Epithelial cell of prostate (primary cell): ENCODE measurements at places on chromosomes 7 and 10.

DNA sequence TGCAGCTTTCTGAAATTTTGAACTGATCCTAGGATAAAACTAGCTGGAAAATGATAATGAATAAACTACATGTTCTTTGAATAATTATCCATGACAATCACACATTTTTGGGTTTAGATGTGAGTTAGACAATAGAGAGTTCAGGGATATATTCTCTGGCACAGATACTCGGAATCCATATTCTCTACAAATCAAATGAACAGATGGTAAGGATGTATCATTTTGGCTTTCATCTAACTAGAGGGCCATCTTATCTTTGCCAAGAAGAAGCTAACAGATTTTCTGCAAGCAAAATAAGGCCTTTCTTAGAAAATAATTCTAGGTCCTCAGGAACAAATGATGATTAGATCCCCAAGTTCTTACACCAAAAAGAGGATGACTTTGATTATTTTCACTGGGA lies 355.9 kb upstream of the C7orf33 start:
- DNase-seq = no peak

DNA sequence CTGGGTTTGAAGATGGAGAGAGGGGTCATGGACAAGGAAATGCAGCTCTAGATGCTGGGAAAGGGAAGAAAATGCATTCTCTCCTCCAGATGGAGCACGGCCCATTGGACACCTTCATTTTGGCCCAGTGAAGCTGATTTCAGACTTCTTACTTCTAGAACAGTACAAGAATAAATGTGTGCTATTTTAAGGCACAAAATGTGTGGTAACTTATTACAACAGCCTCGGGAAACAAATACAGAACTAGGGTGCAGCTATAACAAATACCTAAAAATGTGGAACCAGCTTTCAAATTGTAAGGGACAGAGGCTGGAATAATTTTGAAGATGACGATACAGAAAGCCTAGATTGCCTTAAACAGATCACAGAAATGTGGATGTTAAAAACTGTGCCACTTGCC lies 54.1 kb downstream of the CYTH3 start:
- DNase-seq = no peak

GRCh38 chr10:69439350-69439739 lies 11.9 kb upstream of the TSPAN15 start:
- no peak for DNase-seq

- DNase-seq = no peak
These were observed 113.2 kb upstream of the VWC2 start for GRCh38 chr7:49660170-49660783.

DNA sequence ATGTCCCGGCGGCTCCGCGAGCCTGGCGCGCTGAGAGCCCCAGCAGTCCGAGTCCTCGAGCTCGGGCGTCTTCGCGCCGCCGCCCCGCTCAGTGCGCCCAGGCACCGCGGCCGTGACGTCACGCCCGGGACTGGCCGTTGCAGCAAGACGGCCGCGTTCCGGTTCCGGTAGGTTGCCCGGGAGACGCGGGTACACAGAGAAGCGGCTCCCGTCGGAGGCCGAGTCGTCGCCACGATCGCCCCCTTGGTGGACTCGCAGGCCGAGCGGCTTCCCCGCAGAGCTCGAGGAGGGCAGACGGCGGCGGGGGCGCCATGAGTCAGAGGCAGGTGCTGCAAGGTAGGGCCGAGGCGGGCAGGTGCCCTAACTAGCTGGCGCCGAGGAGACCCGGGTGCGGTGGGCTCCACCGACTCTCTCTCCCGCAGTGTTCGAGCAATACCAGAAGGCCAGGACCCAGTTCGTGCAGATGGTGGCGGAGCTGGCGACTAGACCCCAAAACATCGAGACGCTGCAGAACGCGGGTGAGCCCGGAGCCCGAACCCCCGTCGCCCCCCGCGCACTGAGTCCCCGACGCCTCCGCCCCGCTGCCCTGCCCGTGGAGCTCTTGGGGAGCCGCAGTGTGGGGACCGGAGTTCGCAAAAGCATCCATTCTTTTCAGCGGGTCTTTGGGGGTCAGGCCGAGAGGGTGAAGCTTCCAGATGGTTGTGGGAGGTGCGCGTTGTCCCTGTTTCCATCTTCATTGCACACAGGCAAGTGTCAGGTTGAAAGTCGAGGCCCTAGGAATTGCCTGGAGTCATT lies at the start of gene SPAG6:
SPAG6 (plus strand) TSS at position 196 of the 795 bp plus-strand sequence; CDS start at position 312, 116 bp downstream.
- no peak for DNase-seq

GRCh38 chr10:89266721-89267453 lies 15.3 kb upstream of the LIPA start:
- DNase-seq = no peak

DNA sequence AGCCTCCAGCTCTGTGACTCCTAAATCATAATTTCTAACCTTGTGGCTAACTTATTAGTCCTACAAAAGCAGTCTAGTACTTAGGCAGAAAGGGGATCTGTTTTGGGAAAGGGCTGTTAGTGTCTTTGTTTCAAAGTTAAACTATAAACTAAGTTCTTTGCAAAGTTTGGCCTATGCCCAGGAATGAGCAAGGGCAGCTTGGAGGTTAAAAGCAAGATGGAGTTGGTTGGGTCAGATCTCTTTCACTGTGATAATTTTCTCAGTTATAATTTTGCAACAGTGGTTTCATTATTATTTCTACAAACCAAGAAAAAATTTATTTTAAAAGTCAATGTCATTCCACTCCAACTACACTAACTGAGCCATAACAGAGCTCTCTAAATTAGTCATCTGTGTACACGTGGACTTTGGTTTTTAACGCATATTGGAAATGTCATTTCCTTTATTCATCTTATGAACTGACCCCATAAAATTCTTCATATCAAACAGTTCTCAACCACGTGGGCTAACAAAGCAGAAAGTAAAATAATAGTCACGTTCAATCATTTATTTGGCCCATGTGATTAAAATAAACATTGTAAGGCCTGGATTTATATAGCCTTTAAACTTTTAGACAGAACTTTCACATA lies 143.2 kb upstream of the C7orf33 start:
- DNase-seq = no peak

GRCh38 chr10:89525556-89525955 lies 9.8 kb downstream of the SLC16A12 start:
- DNase-seq = no peak
